ENCODE measurements at places on chromosomes 12 and 14. TPM values are rescaled to one million over a fixed set of nuclear protein-coding genes. Genes with fewer than 3 reads are reported as not detected.

GRCh38 chr14:62071039-62071438 is 308.8 kb downstream of the SNAPC1 start:
- no peak for DNase-seq

GRCh38 chr12:79547735-79548609 is 142.8 kb downstream of the PAWR start:
- DNase-seq, result no peak

GRCh38 chr12:67790660-67791059 is 142.1 kb downstream of the DYRK2 start:
- no peak for DNase-seq

GRCh38 chr12:19908830-19909229 is 459.5 kb upstream of the PDE3A start:
- DNase-seq, result no peak

Gene RPS26
- total RNA-seq, result 134 TPM

DNA sequence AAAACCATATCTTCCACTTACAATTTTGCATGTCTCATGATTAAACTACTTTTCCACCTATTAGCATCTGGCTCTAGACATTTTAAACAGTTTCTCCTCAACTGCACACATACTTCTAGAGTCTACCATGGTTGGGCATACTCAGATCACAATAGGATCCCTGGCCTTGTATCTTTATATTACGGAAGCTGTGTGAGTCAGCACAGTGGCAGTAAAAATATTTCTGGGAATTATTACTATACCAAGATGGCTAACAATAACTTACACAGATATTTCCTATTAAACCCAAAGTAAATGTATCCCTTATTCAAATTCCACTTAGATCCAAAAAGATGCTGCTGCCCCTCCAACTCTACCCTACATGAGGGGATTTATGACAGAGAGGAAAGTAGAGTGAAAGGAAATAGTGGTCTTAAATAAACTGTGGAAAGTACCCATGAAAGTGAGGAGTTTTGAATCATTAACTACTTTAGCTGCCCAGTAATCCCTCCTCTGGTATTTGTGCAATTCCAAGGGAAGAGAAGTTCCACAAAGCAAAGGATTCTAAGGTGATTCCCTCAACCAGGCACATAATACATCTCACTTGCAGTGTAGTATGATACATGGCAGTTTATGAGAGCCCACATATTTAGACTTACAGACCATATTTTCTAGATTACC is 14.0 kb upstream of the CPSF6 start:
- no peak for DNase-seq

Gene STAC3
- total RNA-seq, result 0.59 TPM

- DNase-seq, result no peak
These were observed 196.5 kb upstream of the AMIGO2 start for GRCh38 chr12:47276253-47276620.

DNA sequence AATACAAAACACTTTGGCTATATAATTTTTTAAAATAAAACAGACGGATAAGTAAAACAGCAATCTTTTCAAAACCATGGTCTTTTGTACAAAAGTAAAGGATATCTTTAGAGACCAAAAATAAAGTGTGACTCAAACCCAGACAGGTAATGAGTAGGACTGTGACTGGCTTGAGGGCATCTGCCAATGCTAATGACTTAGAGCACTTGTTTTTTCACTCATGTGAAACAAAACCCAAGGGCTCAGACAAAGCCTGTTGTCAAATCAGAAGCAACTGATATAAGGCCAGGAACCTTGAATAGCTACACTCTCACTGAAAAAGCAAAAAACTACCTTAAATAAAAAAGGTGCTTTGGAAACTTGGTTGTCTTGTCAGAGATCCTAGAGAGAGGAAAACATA is 357.4 kb downstream of the TMEM117 start:
- no peak for DNase-seq

DNA sequence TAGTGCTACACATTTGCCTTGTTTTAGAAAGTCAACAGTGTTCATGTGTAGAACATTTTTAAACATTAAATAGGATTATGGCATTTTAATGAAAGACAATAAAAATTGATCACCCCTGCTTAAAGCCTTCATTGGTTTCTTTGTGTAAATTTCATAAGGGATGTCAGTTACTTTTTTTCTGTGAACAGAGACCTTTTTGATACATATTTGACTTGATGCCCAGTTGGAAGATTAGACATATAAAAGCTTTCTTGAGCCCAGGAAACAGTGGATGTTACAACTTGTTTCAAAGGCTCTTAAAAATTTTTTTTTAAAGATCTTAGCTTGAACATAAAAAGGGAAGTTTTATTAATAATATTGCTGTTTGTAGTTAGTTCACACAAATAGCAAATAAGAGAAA is 168.7 kb upstream of the PDZRN4 start:
- no peak for DNase-seq

Gene ART4
- total RNA-seq, result 25.9 TPM

GRCh38 chr12:27711967-27712366 is 1.3 kb downstream of the MRPS35 start:
- no peak for DNase-seq

Gene SMIM10L1
- 13.3 TPM for total RNA-seq

- DNase-seq, result peak; percentile 93
These were observed at the start of gene GABARAPL1 for GRCh38 chr12:10212739-10213131. Gene GABARAPL1 (plus strand): TSS chr12:10212877. CDS start chr12:10213130, 253 bp downstream.

Data from right atrium auricular region (tissue), 2 donors.